ENCODE measurements at places on chromosomes 4 and X.

DNA sequence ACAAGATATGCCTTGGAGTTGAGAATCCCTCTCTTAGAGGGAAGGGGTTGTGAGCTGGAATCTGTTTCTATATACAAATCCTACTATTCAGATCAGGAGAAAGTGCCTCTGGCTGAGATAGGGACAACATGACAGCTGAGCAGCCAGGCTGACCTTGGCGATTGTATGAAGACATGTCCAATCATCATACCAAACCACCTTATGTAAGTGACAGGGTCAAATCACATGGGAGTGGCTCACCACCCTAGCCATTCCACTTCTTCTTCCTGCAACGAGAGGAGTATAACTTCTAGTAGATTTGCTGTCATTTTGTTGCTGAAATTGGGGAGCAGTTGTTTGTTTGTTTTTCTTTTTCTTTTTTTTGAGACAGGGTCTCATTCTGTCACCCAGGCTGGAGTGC, 48.3 kb upstream of the TMEM150C start:
- DNase-seq: no peak

GRCh38 chr4:128930051-128930450, 120.6 kb downstream of the JADE1 start:
- DNase-seq: no peak

- DNase-seq: no peak
Measured at GRCh38 chrX:148661035-148661434, 160.6 kb downstream of the AFF2 start.

GRCh38 chr4:142952821-142953580, 106.9 kb upstream of the INPP4B start:
- no peak for DNase-seq

DNA sequence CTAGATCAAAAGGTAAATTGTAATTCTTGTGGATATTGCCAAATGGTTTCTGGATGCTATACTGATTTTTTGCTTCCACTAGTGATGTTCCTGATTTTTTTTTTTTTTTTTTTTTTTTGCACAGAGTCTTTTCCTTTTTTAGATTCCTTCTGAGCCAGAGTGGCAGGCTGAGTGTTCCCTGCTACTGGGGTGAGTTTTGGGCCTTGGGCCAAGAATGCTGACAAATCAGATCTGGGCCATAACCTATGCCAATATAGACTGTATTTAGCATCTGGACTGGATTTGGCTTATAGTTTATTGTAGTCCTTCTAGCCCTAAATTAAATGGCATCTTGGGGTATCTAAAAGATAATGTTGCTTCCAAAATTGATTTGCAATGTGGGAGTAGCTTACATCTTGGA, 52.8 kb downstream of the REPS2 start:
- no peak for DNase-seq

GRCh38 chr4:138796761-138797160, 218.8 kb upstream of the NOCT start:
- DNase-seq: no peak

DNA sequence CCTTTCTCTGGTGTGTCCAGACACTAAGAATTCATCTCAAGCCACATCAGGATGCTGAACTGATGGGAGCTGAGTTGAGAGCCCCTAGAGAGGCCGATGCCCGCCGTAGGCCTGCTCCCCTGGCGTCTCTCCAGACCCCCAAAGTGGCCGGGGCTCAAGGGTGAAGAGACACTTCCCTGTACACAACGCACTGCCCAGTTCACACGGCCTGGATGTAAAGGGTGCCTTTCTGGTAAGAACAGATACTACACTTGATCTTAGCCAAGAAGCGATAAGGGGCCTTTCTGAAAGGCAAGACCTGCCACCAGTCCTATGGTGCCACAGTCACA, 5.1 kb upstream of the TREX2 start:
- no peak for DNase-seq

- no peak for DNase-seq
Measured at GRCh38 chr4:79831119-79831528, 241.9 kb downstream of the ANTXR2 start.
